ENCODE measurements at places on chromosomes 6 and 20.

DNA sequence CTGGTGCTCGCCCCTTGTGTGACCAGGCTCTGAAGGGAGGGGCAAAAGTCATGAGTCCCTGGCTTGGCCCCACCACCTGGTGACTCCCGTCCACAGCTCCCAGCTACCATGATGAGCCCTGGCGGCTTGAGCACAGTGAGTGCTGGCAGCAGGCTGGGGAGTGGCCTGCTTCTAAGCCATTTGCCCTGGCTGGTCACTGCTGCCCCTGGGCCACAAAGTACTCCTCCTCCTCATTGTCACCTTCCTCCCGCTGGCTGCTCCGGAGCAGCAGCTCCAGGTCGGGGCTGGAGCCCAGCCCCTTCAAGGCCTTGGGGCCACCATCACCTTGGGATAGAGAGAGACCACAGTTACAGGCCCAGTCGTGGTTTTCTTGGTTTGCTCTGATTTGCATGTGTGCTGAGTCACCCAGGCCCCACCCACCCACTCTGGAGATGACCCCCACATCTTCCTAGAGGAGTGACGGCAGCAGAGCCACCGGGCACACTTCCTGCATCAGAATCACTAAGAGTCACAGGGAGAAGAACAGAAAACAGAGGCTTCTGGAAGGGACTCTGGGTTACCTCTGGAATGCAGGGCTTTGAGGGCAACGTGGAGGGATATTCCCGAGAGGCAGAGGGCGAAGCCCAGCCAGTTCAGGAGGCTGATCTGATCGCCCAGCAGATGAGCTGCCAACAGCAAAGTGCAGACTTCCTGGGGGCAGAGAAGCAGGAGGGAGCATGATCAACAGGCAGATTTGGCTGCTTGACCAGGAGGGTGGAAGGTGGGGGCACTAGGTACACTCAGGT, 42.1 kb upstream of the CDH22 start:
- DNase-seq, result peak; percentile 57

- peak; percentile 89 for DNase-seq
Observed at GRCh38 chr6:9482030-9482738, 932.7 kb downstream of the TFAP2A start.

GRCh38 chr6:24599686-24600399, 46.1 kb downstream of the KIAA0319 start:
- DNase-seq, result no peak

DNA sequence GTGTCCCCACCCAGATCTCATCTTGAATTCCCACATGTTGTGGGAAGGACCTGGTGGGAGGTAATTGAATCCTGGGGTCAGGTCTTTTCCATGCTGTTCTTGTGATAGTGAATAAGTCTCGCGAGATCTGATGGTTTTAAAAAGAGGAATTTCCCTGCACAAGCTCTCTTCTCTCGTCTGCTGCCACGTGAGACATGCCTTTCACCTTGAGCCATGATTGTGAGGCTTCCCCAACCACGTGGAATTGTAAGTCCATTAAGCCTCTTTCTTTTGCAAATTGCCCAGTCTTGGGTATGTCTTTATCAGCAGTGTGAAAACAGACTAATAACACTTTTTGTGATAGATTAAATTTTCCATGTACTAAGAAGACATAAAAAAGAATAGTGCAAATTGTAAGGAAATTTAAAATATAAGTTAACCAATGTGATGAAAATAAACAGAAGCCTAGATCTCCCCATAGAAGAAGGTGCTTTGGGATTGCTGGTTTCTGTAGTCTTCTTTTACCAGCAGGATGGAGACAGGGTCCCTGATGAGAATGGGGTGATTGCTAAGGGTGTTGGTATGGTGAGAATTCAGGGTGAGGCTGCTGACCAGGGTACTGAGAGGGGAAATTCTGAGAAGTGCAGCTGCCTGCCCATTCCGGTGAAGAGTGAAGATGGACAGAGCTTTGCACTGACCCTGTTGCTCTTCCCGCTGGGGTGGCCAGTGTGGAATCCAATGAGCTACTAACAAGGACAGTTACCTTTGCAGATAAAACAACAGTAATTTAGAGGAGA, 50.7 kb downstream of the BMP2 start:
- DNase-seq, result no peak

DNA sequence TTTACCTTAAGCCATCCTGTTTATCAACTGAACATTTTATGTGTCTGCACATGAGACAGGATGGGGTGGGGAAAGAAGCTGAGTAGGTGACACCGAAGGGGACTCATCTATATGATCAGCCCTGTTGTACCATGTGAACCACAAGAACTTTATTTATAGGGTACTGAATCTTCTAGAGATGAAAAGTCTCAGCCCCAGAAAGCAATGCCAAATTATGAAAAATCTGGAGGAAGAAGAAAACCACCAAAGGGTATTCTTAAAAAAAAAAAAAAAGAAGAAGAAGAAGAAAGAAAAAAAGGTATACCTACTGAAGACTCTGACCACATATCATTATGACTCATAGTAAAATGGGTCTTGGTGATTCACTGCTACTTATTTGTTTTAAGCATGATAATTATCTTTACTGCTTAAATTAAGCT, 39.8 kb upstream of the HBS1L start:
- no peak for DNase-seq

- no peak for DNase-seq
Observed at GRCh38 chr6:42295677-42296076, 78.0 kb upstream of the MRPS10 start.

All from GM04504 (cell line).